ENCODE measurements at places on chromosomes 1 and 21. TPM values are rescaled to one million over a fixed set of nuclear protein-coding genes. Genes with fewer than 3 reads are reported as not detected.

The HEYL gene
- 0.44 TPM for total RNA-seq

The CACNA1S gene
- not detected for total RNA-seq

DNA sequence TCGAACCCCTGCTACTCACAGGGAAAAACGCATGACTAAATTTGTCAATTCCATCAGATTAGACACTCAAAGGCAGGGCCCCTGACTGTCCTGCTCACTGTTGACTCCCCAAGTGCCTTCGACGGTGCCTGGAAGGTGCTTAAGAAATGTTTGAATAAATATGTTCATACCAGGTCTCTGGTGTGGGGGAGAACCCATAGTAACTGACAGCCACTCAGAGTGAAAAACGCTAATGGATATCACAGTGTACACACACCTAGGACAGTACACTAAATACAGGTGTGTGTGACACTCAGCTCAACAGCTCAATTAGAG, 39.7 kb upstream of the WASF2 start:
- no peak for ATAC-seq

DNA sequence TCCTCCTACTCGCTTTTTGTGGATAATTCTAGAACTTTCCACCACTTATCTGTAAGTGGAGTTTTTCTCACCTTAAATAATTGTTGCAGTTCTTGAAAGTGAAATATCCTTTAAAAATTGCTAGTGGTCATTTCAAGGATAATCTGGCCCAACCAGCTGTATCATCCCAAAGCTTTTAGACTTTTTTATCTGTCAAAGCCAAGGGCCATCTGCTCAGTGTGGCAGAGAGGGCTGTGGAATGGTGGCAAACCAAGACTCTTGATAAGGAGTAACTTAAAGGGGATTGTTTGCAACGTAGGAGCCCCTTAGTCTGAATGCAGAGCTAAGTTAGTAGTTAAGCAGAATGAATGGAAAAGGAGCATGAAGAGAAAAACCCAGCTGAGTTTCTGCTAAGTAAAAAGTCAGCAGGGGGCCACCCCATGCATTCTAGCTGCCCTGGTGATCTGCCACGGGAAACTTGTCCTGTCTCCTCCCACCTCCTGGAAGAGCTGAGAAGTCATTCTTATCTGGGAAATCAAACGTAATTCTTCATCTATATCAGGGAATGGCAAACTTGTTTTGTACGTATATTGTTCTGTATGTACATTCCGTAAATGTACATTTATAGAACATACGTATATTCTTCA, 169.3 kb downstream of the PRDM2 start:
- ATAC-seq = no peak

DNA sequence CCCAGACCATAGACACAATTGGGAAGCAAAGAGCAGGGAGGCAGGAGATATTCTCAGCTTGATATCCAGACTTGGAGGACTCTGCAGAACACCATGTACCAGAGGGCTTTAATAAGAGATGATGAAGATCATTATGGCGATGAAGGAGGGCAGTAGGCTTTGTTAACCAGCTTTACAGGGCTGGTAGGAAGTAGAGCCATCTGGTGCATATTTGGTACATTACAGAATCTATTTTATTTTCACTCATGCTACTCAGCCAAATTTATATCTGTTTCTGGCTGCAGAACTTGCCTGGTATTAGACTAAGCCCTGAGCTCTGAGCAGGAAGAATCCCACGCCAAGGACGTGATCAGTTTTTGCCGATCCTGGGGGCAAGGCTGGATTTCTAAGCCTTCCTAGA, 61.8 kb upstream of the SYT6 start:
- ATAC-seq = no peak

DNA sequence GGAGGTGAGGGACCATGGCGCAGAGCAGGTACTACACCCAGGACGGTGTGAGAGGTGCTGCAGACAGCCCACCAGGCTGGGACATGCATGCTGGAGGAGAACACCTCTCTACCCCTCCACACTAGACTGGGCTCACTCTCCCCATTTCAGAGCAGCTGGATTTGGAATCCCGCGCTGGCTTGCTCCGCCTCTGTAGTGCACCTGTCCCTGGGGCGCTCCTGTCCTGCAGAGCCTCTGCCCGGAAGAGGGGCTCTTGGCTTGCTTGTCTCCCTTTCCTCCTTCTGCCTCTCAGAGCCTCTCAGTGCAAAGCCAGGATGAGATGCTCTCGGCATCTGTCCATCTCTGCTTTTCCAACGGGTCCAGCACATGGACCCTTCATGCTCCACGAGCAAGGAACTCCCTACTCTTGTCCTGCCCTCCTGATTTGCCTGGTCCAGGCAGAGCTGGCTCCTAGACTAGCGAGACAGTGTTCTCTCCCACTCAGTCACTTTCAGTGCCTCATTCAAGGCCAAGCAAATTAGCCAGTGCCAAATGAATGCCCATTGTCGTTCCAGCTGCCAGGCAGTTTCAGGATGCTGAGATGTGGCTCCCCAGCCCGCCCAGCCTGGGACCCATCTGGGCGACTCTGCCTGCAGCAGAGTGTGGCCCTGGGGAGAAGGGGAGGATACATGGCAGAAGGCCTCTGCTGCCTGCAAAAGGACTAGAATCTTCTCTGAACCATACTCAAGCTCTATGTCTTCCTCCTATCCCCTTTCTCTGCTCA, 33.7 kb downstream of the CDCA8 start:
- no peak for ATAC-seq

- no peak for ATAC-seq
These were observed 518.5 kb downstream of the PLPP3 start for GRCh38 chr1:56060906-56061305.

All from esophagus mucosa (tissue), 1 donor.